ENCODE measurements at places on chromosomes 3 and 15.

DNA sequence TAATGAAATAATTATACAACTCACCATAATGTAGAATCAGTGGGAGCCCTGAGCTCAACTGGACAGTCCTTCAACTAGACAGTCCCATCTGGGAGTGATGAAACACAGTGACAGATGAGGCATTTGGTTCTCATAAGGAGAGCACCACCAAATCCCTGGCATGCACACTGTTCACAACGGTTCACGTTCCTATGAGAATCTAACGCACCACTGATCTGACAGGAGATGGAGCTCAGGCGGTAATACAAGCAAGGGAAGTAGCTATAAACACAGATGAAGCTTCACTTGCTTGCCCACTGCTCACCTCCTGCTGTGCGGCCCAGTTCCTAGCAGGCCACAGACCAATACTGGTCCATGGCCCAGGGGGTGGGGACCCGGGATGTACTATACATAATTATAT is 17.0 kb downstream of the PRKAR2A start:
- no peak for DNase-seq

DNA sequence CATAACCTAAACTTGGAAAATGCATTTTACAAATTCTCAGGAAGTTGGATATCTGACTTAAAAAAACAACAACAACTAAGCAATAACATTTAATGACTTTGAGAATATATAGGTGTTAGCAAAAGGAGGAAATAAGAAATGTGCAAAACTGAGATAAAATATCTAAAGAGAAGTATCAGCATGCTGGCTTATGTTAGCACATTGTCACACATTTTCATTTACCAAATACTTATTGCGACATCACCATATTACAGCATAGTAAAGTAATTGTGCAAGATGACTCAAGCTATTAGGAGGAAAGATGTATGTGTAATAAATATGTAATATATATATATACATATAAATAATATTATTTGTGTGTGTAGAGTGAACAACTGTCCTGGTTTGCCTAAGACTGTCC is 9.2 kb downstream of the PTX3 start:
- no peak for DNase-seq

- no peak for DNase-seq
Observed at GRCh38 chr3:11566478-11566877, 77.2 kb downstream of the VGLL4 start.

DNA sequence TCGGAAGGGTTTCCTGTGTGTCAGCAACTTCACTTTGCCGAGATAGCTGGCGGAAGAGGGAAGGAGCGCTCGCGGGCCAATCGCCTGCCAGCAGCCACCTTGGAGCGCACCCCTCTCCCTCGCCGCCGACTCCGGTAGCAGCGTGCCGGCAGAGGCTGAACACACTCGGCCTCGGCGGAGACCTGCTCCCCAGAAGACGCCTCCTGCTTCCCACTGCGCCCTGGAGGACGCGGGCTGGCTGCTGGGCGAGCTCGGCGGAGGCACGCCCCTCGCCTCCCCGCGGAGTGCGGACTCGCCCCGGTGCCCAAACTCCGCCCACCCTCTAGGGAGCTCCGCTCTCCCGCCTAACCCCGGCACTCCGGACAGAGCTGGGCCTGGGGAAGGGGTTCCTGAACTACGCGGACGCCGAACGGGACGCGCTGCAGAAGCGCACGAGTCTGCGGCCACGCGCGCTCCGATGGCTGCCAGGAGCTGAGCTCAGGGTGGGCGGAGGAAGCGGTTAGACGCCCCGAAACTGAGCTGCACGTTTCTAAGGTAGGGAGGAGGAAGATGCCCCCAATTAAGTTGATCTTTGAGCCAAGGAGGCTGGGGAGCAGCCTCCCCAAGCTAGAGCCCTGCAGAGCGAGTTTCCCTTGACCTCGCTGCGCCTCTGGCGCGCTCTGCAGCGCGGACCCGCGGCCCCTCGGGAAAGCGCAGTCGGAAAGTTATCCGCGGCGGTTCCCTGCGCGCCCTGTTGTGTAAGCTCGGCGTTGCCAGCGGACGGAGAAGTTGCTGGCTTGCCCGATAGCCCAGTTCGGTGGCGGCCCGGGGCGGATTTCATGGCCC is at the start of gene P2RY1:
P2RY1 (plus strand) TSS at position 356 of the 825 bp plus-strand sequence. CDS start 652 bp downstream, outside the sequence.
- no peak for DNase-seq

Measured in CD4-positive, alpha-beta T cell treated with Interleukin-2 at 100 ng/mL for 4 hours (primary cell).